Neural cell (in vitro differentiated cells): ENCODE measurements at places on chromosomes 6 and 20. TPM values are rescaled to one million over a fixed set of nuclear protein-coding genes. Genes with fewer than 3 reads are reported as not detected.

Gene SH3BGRL2
- polyA plus RNA-seq, result 22.7 and 25.3 TPM in 2 replicates

Gene POLH
- 6.5 and 9.1 TPM in 2 replicates for polyA plus RNA-seq

Gene SLC16A10
- 1.5 and 3.7 TPM in 2 replicates for polyA plus RNA-seq

Gene SLC52A3
- not detected in 2 replicates for polyA plus RNA-seq

Gene RBM24
- 3.4 and 4.9 TPM in 2 replicates for polyA plus RNA-seq

Gene TMC2
- 0.11 and 0.66 TPM in 2 replicates for polyA plus RNA-seq

Gene RAET1L
- polyA plus RNA-seq, result not detected in 2 replicates

Gene BTBD9
- 6.2 and 7.9 TPM in 2 replicates for polyA plus RNA-seq

Gene ZBP1
- polyA plus RNA-seq, result not detected in 2 replicates

Gene COL9A3
- polyA plus RNA-seq, result 1.0 and 3.1 TPM in 2 replicates

Gene SLC17A9
- not detected in 2 replicates for polyA plus RNA-seq

Gene RIPOR2
- polyA plus RNA-seq, result 77.6 and 83.8 TPM in 2 replicates
